Liver (tissue), 10 donors: ENCODE measurements at places on chromosomes 4 and X. TPM values are rescaled to one million over a fixed set of nuclear protein-coding genes. Genes with fewer than 3 reads are reported as not detected.

DNA sequence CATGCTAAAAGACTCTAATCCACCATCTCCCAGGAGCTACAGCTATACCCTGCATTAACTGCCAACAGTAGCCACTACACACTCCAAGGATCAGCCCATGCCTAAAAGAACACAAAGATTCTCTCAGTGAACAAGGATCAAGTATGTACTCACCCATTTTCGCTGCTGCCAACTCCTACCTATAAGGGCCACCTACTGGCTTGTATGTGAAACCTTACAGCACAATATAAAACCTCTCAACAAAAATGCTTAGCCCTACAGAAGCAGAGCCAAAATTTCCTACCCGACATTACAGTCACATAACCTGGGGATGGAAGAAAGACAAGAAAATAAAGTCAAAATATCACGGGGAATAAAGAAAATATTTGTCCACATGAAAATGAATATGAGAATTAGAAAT is 562.8 kb upstream of the POU3F4 start:
- no peak for DNase-seq

DNA sequence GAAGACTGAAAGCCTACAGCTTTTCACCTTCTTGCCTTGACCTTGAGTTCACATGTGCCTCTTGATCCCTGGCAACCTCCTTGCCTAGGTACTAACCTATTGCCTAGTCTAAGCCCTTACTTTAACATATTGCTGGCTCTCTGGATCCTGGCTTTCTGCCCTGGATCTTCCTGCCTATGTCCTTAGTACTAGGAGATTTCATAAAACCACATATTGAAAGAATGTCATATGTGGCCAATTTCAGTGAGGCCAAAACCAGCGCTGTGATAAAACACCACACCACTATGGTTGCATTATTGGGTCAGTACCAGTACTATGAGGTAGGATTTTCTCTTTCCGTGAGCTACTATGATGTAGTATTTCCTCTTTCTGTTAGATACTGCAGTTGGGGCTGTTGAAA is 80.4 kb downstream of the CT47B1 start:
- no peak for DNase-seq

DNA sequence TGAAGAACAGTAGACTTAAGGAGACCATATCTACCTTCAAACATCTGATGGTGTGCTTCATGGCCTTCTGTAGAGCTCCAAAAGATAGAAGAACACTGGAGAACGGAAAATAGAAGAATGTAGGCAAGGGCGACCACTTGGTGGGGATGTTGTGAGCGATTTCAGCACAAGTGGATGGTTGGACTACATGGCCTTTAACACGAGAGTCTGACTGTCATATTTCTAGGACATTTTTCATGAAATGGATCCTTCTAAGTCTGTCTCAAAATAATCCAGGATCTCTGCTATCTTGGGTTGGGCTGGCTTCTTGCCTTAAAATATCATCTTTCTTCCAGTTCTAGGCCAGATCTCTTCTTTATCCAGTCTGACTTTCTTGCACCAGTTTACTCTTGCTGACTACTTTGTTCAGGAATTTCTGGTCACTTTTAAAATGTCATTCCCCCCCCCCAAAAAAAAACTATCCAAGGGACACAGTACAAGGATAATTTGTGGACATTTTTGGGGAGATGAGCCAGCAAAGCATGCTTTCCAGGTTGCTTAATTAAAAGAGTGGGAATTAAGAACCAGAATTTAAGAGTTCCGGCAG is 1.2 kb upstream of the MID1IP1 start:
- no peak for DNase-seq

DNA sequence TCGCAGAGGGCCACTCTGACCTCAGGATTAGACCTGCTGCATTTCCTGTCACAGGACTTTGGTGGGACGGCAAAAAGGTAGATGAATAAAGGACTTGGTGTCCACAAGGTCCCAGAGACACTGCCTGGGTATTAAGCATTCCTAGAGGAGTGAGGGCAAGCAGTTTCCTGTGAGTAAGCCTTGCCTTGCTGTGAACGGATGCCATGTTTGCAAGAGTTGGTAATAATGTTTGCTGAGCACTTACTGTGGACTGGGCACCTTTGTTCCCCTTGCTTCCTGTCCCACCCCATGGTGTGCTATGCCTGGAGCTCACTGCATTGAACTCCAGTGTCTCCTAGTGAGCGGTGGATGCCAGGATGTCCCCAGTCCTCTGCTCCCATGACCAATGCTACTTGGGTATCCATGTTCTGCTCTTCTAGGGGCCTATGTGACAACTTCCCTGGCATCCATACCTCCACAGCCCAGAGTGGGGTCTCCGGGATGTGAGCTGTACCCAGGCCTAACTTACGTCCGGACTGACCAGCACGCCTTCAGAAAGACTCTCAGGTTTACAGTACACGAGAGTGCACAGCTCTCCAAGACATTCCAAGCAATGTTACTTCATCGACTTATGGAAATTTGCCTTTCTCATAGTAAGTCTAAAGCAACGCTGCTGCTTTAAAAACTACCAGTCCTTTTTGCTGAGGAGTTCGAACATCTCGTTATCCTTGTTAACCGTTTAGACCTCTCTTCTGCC is 95.5 kb upstream of the MSX1 start:
- DNase-seq: no peak

DNA sequence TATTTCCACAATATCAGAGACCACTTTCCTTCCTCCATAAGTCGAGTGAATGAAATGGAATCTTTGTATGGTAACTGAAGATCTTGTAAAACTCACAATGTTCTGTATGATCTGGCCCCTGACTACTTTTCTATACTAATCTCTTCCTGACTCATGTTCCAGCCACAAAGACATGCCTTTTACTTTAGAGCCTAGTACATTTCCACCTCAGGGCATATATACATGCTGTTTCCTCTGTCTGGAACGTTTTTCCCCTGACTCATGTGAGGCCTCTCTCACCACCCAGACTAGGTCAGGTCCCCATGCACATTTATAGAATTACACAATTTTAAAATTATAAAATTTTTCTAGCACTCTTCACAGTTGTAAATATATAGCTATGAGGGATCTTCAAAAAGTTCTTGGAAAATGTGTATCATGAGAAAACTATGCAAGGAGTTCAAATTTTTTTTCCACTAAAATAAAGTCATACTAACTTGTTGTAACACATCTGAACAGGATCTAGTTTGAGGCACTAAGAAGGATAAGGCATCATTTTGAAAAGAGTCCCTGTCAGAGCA is 208.8 kb downstream of the SH2D1A start:
- DNase-seq: no peak

GRCh38 chr4:121462660-121463261 is 81.9 kb upstream of the QRFPR start:
- DNase-seq: no peak

GRCh38 chrX:65878456-65878855 is 161.4 kb downstream of the VSIG4 start:
- no peak for DNase-seq

- DNase-seq: no peak
Observed at GRCh38 chr4:101961144-101961543, 170.6 kb downstream of the BANK1 start.

GRCh38 chrX:12949927-12950656 is 24.8 kb upstream of the TMSB4X start:
- DNase-seq: peak; percentile 41

DNA sequence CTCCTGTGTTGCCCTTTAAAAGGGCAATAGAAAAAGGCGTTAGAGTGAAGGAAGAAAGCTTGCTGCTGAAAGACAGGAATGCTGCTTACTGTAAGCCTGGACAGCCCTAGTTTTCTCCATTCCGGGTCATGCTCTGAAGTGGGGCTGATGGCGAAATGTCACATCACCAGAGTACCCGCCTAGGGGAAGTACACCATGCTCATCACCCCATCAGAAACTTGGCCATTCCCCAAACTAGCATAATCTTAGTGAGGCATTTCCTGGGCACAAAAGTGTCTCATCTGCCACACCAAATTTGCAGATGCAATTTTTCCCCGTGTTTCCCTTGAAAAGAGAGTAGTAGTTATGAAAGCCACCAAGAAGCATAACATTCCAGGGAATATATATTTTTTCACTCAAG is 47.8 kb upstream of the CAMK2D start:
- DNase-seq: no peak

GRCh38 chr4:114385195-114385985 is 213.2 kb upstream of the UGT8 start:
- no peak for DNase-seq

GRCh38 chrX:123830309-123830708 is 29.5 kb upstream of the XIAP start:
- peak; percentile 34 for DNase-seq

CXorf65 gene
- not detected for total RNA-seq

SLC9A6 gene
- total RNA-seq: 8.1 TPM

PLXNB3 gene
- total RNA-seq: 0.50 TPM

SPON2 gene
- 80.3 TPM for total RNA-seq

SHROOM2 gene
- 5.4 TPM for total RNA-seq

GAGE12H gene
- not detected for total RNA-seq

RGN gene
- 27.8 TPM for total RNA-seq

PCDH10 gene
- total RNA-seq: under 0.01 TPM
